Brain microvascular endothelial cell (primary cell): ENCODE measurements at places on chromosomes 16 and 17.

GRCh38 chr16:70331588-70332358 lies 14.9 kb upstream of the DDX19A start:
- DNase-seq: peak; percentile 18

- peak; percentile 52 for DNase-seq
Observed at GRCh38 chr17:69525920-69526841, 111.7 kb downstream of the MAP2K6 start.

GRCh38 chr16:14303639-14304394 lies 232.7 kb downstream of the MRTFB start:
- DNase-seq: no peak

- no peak for DNase-seq
Observed at GRCh38 chr17:79479876-79480275, 131.0 kb downstream of the RBFOX3 start.

GRCh38 chr16:82360024-82360783 lies 190.2 kb upstream of the MPHOSPH6 start:
- DNase-seq: no peak

DNA sequence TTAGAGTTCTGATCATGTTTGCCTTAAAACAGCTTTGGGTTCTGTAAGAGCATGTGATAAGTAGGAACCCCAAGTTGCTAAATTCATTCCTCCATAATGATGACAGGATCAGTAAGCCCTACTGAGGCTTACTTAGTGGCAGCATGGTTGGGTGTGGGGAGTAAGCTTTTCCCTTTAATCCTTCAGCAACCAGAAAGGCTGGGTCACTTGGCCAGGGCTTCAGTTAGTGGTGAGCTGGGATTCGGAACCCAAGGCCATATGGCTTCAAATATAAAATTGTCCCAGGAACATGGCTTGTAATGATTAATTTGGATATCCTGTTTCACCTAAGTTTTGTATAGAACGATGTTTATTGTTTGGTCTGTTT lies 850 bp downstream of the GINS3 start:
- no peak for DNase-seq

DNA sequence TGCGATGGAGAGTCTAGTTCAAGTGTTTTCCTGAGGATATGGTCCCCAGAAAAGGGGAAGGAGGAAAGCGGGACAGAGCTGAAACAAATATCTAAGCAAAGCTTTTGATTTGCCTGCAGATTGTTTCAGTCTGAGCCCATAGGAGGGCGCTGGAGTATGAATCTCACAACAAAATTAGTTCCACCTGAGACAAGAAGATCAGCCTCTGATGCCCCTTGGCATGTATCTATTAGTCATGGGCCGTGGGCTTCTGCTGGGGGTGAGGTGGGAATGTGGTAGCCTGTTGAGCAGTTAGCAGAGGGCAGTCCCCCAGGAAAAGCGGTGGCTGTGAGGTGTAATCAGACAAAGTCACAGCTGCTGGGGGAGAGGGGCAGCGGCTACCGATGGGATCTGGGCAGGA lies 446.9 kb downstream of the CA10 start:
- DNase-seq: no peak

DNA sequence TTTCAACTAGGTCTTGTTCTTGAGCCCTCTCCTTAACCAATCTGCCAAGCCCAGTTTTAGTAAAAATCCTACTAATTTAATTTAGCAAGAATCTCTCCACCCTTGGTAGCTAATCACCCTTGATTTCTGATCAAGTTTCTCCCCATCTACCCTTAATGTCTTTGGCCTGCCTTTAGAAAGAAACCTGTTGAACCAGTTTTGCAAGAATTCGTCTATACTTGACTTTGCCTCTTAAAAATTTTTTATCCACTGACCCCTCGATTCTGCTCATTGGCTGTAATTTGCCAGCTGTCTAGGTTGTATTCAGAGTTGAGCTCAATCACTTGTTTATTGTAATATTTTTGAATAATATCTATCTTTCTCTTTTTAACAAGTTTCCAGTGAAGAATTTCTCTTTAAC lies 1138.5 kb downstream of the CDH11 start:
- DNase-seq: no peak
